Smooth muscle cell of the pulmonary artery (primary cell): ENCODE measurements at places on chromosomes 2 and 18. TPM values are rescaled to one million over a fixed set of nuclear protein-coding genes. Genes with fewer than 3 reads are reported as not detected.

The CNNM3 gene
- 11.3 and 11.5 TPM in 2 replicates for total RNA-seq

The GPR35 gene
- 0.85 and 2.0 TPM in 2 replicates for total RNA-seq

The EGR4 gene
- total RNA-seq: not detected in 2 replicates

The REG1B gene
- not detected in 2 replicates for total RNA-seq

The MARCHF7 gene
- total RNA-seq: 108 and 113 TPM in 2 replicates

The ANKRD62 gene
- total RNA-seq: not detected in 2 replicates

The CCDC178 gene
- not detected in 2 replicates for total RNA-seq

The ALK gene
- 0.07 TPM in 1 of 2 replicates, not detected in the other for total RNA-seq

The APCDD1 gene
- 0.96 and 8.2 TPM in 2 replicates for total RNA-seq

The CHRND gene
- not detected in 2 replicates for total RNA-seq

The SLC1A4 gene
- total RNA-seq: 26.4 and 33.0 TPM in 2 replicates

The AKAIN1 gene
- total RNA-seq: not detected in 2 replicates

The TRIB2 gene
- 68.5 and 109 TPM in 2 replicates for total RNA-seq

The VWA3B gene
- not detected in 2 replicates for total RNA-seq

The UPP2 gene
- total RNA-seq: not detected in 2 replicates

The RAB12 gene
- total RNA-seq: 46.3 and 54.7 TPM in 2 replicates

The TNFRSF11A gene
- 1.8 and 3.8 TPM in 2 replicates for total RNA-seq

The NPAS2 gene
- total RNA-seq: 11.7 and 27.7 TPM in 2 replicates

The SIGLEC15 gene
- 1.8 and 4.4 TPM in 2 replicates for total RNA-seq

The SCN9A gene
- 13.7 and 23.8 TPM in 2 replicates for total RNA-seq

The LIMS4 gene
- 3.1 and 9.4 TPM in 2 replicates for total RNA-seq

The KCNK3 gene
- 0.89 and 4.1 TPM in 2 replicates for total RNA-seq

The VIT gene
- total RNA-seq: 2.0 and 8.9 TPM in 2 replicates

The KRTCAP3 gene
- 0.39 TPM in 1 of 2 replicates, not detected in the other for total RNA-seq

The UCN gene
- 0.85 and 1.2 TPM in 2 replicates for total RNA-seq

The GPC1 gene
- 150 and 191 TPM in 2 replicates for total RNA-seq

The CCDC141 gene
- total RNA-seq: 0.53 and 0.78 TPM in 2 replicates

The CRACDL gene
- 0.03 TPM in 1 of 2 replicates, not detected in the other for total RNA-seq
